Effector CD4-positive, alpha-beta T cell (primary cell): ENCODE measurements at places on chromosomes 6 and 20.

DNA sequence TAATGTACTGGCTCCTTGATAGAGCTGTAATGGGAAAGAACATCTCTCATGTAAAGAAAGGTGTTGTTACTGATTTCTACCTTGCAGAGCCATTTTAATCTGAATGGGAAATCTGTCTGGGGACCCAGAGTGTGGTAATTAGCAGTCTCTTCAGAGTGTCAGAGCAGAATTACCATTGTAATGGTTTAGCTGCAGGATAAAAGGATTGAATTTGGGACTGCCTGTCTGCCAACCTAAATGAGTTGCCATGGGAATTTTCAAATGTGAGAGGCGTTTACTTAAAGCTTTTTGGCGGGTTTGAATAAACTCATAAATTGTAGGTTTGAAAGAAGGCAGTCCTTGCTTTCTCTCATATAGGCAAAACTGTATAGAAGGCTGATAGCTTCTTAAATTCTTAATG lies 128.8 kb downstream of the QKI start:
- DNase-seq = no peak

DNA sequence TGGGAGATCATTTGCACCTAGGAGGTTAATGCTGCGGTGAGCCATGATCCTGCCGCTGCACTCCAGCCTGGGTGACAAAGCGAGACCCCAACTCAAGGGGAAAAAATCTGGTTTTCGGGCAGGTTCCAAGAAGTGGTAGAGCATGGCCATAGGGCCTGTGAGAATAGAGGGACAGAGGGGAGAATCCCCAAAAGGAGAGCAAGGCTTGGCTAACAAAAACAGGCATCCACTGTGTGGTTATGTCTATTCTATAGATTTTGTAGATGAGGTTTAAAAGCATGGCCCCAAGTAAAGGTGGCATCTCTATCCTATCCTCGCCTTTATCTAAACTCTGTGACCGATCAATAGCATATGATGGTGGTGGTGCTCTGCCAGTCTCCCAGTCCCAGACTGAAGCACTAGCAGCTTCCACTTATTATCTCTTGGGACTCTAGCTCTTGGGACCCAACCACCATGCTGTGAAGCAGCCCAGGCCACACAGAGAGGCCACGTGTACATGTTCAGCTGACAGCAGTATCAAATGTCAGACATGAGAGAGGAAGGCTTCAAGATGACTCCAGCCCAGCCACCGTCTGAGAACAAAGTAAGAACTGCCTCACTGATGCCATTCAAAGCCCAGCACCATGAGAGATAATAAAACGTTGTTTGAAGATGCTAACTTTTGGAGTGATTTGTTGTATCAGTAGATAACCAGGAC lies 27.7 kb downstream of the EIF2S2 start:
- no peak for DNase-seq

- DNase-seq = no peak
Measured at GRCh38 chr6:21707524-21708319, 114.2 kb downstream of the SOX4 start.

GRCh38 chr6:47400581-47400980 lies 77.0 kb upstream of the CD2AP start:
- no peak for DNase-seq

- no peak for DNase-seq
Measured at GRCh38 chr6:51301962-51302361, 483.3 kb downstream of the TFAP2B start.

- no peak for DNase-seq
Measured at GRCh38 chr6:160298121-160298520, 39.5 kb upstream of the SLC22A2 start.

DNA sequence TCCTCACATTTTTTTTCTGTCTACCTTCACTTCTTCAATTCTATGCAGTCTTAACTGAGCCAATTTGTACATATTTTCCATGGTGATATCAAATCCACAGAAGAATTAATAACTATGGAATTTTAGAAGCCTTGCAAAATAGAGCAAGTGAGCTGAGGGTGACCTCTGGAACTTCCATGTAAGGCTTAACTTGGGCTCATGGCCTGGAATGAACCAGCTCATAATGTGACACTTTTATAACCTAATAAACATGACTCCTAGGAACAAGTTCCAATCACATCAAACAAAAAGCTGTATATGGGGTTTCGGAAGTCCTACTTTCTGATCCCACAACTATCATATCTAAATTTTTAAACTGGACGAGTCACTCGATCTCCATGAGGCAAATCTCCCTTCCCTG lies 232.4 kb downstream of the FOXA2 start:
- DNase-seq = no peak

DNA sequence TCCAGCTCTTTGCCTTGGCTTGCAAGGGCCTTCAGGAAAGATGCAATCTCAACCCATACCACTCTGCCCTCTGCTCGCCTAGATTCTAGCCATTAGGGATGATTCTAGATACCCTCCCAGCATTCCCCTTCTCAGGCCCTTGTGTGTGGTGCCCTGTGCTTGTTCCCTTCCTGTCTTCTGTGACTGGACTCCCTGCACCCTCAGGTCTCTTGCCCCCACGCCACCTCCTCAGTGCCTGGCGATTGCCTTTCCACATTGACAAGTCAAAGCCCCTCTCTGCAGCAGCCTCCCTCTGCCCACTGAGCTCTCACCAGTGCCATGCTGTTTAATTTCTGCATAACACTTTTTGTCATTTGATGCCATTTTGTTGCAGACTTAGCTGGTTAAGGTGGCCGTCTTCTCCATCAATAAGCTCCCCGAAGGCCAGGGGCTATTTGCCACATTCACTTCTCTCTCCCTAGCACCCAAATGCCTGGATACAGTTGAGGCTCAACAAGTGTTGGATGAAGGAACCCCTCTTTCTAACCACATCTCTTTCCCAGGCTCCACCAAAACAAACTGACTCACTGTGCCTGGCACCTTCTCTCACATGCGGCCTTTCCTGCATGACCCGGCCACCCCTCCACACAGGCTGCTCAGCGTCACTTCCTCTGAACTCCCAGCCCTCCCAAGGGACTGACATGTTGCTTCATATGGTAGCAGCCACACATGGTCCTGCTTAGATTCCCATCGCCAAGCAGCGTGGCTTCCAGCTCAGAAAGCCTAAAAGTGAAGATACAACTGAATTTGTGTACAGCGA lies 4.6 kb upstream of the TXNDC5 start:
- DNase-seq = no peak

DNA sequence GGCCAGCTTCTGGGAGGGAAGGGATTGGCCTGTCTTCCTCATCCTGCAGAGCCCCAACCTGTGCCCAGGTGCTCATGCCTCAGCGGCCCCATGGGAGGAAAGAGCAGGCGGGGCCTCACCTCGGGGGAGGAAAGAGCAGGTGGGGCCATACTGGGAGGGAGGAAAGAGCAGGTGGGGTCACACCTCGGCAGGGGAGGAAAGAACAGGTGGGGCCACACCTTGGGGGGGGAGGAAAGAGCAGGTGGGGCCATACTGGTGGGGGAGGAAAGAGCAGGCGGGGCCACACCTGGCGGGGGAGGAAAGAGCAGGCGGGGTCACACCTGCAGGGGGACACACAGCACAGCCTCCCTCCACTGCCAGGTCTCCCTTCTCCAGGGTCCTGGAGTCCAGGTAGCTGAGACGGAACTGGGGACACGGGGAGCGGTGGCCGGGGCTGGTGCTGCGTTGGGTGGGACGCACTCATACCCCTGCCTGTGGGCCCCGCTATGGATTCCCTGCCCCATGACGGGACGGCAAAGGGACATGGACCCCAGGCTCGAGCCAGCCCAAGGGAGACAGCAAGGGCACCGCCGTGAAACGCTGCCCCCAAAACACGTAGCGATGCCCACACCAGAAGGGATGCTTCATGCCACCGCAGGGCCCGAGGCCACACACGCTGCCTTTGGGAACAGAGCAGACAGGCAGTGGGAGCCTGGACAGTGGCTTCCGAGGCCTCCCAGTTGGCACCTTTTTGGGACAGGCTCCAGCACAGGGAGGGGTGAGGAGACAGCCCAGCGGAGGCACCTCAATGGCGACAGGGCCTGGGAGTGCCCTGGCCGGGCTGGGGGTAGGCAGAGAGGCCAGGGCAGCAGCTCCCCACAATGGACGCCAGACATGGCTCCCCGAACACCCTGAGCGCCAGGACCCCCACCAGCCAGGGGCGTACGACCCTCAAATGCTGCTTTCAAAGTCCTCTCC lies 43.3 kb upstream of the CHRNA4 start:
- DNase-seq = no peak

- no peak for DNase-seq
Measured at GRCh38 chr6:13267142-13267651, 61.1 kb downstream of the TBC1D7 start.

DNA sequence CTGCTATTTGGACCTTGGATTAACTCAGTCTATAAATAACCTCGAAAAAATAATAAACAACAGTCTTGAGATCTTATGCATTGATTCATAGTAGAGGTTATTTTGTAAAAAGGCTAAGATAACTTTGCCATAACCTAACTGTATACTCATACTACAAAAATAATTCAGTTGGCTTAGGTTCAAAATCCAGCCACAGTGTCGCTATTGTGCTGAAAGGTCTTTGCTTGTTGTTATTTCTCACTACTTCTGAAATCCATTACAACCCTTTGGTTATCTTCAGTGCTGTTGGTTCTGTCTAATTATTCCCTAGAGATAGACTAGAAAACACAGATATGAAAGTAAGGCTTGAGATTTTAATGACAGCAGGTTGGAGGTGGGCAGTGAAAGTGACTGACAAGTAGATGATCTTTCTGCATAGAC lies 74.4 kb downstream of the MKKS start:
- DNase-seq = no peak

- no peak for DNase-seq
Measured at GRCh38 chr6:133099573-133099972, 141.6 kb upstream of the EYA4 start.

DNA sequence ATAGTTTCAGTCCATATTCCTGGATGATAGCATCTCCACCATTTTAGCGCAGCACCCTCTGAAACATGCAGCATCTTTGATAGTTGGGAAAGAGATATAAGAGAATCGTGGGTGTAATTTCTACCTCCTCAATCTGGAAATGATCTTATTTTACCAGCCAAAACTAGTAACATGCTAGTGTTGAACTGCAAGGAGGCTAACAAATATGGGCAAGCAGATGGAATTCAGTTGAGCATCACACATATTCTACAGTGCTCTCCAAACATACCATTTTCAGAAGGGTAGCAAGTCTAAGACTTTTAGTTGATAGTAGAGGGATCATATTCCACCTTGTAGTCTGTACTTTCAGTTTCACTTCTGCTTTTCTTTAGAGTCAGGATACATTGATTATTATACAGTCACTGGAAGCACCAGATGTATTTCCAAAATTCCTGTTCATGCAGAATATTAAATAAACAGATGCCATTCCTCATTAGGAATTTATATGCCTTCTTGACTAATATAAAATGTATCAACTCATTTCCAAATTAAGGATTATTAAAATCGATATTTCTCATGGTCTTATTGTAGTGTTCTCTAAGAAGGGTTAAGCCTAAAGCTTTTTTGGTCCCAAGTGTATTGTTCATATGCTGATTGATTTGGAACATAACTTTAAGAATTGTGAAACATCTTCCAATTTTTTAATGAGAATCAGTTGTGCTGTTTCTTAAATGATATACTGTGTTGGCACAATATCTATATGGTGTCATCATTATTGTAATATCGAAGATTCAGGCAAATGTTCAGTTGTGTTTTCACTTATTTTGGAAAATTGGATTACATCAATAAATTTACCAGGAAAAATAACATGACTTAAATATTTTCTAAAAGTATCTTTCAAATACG lies 362.0 kb downstream of the CENPW start:
- no peak for DNase-seq

DNA sequence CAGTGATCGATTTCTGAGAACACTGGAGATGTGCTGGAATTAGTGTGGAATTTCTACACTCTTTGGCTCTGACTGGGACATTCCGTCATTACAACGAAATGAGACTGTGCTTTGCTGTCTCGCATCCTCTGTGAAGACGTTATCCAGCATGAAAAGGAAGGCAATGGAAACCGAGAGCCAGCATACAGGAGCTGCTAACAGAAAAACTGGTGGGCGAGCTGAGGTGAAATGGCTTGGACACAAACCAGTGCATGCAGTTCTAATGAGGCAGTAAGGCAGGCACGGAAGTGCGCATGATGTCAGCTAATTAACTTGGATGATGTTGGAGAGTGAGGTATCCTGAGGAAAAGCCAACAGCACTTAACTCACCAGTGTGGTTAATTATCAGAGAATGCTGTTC lies 202.8 kb upstream of the AGPAT4 start:
- DNase-seq = no peak

GRCh38 chr6:54700158-54700557 lies 146.4 kb upstream of the FAM83B start:
- no peak for DNase-seq

DNA sequence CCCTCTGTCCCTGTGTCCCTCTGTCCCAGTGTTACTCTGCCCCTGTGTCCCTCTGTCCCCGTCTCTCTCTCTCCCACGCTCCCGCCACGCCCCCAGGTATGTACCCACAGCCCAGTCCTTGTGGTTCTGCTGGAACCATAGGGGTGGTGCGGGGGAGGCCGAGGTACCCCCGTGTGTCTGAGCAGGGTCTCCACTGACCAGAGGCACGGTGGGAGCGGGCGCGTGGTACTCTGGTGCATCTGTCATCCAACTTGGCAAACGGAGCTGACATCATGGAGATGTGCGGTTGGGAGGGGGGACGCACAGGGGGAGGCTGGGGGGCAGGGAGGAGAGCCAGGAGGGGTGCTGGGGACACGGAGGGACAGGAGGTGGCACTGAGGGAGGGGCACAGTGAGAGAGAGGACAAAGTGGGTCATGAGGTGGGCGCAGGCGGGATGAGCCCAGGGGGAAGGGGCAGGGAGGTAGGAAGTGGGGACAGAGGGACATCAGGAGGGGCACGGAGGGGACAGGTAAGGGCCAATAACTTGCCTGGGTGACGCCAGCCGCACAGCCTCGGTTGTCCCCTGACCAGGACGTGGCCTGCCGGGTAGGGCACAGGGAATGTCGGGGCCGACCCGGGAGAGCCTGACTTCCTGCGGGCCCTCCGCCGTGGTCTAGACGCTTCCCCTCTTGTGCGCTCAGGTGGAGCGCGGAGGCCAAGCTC lies 163.6 kb upstream of the PDE10A start:
- no peak for DNase-seq

DNA sequence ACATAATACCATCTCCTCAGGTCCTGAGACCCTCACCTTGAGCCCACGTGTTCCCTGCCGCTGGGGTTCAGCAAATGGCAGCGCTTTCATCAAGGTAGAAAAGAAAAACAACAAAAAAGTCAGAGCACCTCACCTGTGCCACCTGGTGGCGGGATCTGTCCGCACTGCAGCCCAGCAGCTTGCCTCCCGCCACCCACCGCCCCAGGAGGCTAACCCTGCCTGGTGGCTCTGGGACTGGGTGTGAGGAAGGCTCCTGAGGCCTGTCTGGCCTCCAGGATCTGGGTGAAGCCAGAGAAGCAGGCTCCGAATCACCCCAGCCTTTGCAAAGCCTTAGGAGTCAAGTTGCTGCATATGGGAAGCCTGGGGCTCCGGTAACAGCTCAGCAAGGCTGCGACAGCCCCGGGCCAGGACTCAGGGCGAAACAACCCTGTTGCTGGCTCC lies 270.8 kb downstream of the BMP7 start:
- no peak for DNase-seq
